Stimulated activated CD8-positive, alpha-beta memory T cell treated with anti-CD3 and anti-CD28 coated beads, Interleukin-7, amount 100 ng/mL, for 1 hour (primary cell): ENCODE measurements at places on chromosomes 16 and 17.

DNA sequence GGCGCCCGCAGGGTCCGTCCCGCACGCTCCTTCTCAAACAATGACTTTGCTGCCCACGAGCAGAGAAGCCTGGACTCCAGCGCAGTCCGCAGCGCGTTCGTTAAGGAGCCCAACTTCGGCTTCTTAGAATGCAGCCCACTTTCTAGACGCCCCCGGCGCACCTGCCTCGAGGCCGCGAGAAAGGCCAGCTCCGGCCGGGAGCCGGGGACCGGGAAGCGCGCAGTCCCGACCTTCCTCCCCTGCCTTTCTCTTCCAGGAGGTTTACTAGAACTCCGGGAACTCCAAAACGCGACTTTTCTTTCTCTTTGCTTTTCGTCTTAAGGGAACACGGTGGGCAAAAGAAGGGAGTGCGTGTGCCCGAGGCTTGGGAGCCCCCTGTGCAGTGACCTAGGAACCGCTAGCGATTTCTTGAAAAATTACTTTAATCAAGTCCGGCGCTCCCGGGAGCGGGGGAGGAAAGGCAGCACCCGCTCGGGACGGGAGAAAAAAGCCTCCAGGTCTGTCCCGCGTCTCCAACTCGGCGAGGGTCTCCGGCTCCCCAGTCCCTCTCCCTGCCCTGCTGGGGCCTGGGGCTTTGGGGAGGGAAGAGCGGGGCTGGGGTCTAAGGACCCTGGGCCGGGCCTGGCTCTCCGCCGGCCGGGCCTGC is 2.6 kb downstream of the HNF1B start:
- DNase-seq = no peak

DNA sequence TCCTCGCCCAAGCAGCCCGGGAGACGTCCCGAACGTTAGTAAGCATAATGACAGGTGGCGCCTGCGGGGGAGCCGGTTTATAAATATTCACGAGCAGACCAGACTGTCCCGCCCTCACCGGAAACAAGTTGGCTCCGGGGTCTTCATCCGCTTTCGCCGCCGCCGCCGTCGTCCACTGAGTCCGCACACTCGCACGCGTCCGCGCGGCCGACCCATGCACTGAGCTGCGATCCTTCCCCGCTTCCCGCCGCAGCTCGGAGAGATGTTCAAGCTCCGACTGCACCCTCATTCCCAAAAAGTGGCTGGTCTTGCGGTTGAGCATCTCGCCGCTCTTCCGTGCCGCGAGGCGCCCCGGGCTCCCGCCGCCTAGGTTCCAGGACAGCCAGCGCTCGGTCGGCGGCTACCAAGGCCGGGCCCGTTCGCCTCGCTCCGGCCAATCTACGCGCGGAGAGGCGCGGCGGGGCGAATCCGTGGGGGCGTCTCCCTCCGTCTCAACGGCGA is 385 bp downstream of the CFAP119 start:
- no peak for DNase-seq

GRCh38 chr16:55613613-55614335 is 42.0 kb upstream of the SLC6A2 start:
- DNase-seq = no peak

DNA sequence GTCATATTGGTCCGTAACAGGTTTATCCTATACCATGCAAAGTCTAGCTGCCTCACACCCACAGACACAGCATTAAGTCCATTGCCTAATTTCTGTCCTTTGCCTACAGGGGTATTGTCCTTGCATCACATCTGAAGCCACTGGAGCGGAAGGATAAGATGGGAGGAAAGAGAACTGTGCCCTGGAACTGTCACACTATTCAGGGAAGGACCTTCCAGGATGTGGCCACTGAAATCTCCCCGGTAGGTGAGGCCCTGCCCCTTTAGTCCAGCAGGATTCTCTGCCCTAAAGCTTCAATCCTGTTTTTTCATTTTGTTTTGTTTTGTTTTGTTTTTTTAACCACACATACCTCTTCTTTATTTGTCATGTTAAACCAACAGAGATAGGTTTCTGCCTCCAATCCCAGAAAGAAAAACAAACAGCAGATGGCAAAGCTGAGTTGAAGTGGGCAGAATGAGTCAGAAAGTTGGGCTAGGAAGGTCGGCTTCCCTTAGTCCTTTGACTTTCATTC is 2.2 kb upstream of the EFTUD2 start:
- no peak for DNase-seq

- DNase-seq = no peak
These were observed 292.3 kb downstream of the SHISA9 start for GRCh38 chr16:13193721-13194120.
